ENCODE measurements at places on chromosomes 13 and 19. TPM values are rescaled to one million over a fixed set of nuclear protein-coding genes. Genes with fewer than 3 reads are reported as not detected.

Gene ONECUT3
- not detected for total RNA-seq

Gene PLPPR3
- total RNA-seq = not detected

Gene C19orf33
- not detected for total RNA-seq

Gene C19orf67
- total RNA-seq = not detected

Gene LSR
- 9.3 TPM for total RNA-seq

Gene NLRP11
- total RNA-seq = not detected
